ENCODE measurements at places on chromosomes 4 and X. TPM values are rescaled to one million over a fixed set of nuclear protein-coding genes. Genes with fewer than 3 reads are reported as not detected.

- peak; percentile 51 for DNase-seq
Measured at GRCh38 chr4:6372649-6373525, 99.5 kb downstream of the PPP2R2C start.

Gene CACNA1F
- total RNA-seq = under 0.01 TPM

- no peak for DNase-seq
Measured at GRCh38 chr4:10729366-10729765, 44.8 kb upstream of the CLNK start.

- DNase-seq = no peak
Measured at GRCh38 chr4:52999626-53000025, 137.5 kb downstream of the RASL11B start.

GRCh38 chr4:90960433-90960832, 833.2 kb downstream of the CCSER1 start:
- DNase-seq = no peak

Gene RPA4
- total RNA-seq = 0.82 TPM

GRCh38 chrX:77003956-77004355, 443.2 kb upstream of the FGF16 start:
- DNase-seq = no peak

Gene SLC25A6
- total RNA-seq = 139 TPM

DNA sequence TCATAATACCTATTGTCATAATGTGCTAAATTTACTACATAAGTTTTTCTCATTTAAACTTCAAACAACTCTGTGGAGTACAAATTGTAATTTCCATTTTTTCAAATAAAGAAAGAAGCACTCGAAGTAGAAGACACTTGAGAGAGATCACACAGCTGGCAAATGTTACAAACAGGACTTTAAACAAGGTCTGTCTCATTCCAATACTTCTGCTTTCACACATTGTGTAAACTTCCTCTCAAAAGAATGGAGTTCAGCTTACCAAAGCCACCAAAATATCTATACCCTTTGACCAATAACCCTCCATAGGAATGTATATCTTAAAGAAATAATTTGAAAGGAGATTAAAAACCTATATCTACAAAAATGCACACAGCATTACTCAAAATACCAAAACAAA, 88.3 kb downstream of the OPHN1 start:
- DNase-seq = no peak

Gene LEF1
- 6.1 TPM for total RNA-seq

Gene MTMR8
- 4.5 TPM for total RNA-seq

DNA sequence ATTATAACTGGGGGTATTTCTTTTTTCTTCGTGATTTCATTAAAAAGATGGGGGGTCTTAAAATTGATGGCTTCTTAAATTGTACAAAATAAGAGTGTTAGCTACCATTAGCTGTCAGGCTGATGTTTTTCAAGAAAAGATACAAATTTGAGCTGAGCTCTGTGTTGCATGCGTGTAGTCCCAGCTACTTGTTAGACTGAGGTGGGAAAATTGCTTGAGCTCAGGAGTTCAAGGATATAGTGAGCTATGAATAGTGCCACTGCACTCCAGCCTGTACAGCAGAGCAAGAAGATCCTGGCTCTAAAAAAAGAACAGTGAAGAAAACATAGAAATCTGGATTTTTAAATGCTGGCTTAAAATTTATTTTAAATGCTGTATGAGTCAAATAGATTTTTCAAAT, 13.0 kb downstream of the USO1 start:
- no peak for DNase-seq

Gene TRMT10A
- 5.3 TPM for total RNA-seq

DNA sequence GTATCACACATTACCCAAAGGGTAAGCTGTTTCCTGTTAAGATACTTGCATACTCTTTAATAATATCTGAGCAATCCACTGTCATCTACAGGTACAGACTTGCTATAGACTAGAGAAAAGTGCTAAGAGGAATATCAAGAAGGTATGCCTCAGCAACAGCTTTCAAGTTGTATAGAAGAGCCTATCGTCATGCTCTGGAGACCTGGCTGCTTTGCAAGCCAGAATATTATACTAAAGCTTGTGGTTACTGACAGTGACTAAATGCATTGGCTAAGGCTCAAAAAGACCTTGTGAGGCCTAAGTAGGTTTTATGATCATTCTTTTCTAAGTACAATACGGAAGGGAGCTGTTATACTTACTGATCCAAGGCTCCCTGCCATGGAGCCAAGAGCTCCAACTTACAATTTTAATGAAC, 11.3 kb downstream of the LAMP2 start:
- no peak for DNase-seq

DNA sequence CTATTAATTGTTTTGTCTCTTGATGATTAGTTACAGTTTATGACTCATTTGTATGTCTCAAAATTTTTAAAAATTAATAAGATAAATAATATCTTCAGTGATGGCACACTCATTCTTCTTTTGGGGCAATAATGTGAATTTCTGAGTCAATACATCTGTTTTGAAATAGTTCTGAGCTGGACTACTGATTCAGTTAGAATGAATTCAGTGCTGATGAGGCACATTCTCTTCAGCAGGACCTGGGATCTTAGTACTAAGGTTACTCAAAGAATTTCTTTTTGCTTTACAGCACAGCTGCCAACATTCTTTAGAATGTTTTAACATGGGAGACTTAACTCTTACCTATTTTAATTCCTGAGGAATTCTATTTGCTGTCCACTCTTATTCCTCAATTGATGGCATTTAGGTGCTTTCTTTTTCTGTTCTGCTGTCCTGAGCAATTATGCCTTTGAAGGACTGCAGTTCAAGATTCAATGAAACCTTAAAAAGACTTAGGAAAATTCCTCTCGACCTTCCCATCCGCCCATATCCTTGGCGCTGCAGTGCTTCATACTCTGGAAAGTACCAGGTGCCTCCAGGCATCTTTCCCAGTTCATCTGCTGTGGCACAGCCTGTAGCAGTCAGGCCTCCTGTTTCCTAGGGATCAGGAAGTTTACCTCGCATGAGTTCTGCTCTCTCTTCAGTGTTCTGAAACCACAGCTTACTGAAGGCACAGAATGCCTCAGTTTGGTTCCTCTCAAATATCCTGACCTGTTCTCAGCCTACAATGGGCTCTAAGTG, 213.7 kb downstream of the FSTL5 start:
- DNase-seq = no peak

DNA sequence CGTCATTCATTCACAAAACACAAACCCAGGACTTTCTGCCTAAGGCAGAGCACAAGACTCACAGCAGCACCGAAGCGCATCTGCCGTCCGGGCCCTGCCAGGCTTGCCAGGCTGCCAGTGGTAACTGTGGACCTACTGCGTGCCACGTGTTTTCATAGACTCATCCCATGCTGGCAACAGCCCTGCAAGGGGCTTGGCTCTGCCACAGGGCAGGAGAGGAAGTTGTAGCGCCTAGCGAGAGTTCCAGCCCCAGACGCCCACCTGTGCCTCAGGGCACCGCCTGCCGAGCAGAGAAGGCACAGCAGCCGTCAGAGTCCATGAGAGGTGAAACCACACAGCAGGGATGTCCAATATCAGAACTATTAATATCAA, 18.9 kb upstream of the MRFAP1 start:
- no peak for DNase-seq

GRCh38 chr4:185481401-185481800, 9.9 kb upstream of the CCDC110 start:
- DNase-seq = no peak

Gene LNX1
- total RNA-seq = 67.7 TPM

DNA sequence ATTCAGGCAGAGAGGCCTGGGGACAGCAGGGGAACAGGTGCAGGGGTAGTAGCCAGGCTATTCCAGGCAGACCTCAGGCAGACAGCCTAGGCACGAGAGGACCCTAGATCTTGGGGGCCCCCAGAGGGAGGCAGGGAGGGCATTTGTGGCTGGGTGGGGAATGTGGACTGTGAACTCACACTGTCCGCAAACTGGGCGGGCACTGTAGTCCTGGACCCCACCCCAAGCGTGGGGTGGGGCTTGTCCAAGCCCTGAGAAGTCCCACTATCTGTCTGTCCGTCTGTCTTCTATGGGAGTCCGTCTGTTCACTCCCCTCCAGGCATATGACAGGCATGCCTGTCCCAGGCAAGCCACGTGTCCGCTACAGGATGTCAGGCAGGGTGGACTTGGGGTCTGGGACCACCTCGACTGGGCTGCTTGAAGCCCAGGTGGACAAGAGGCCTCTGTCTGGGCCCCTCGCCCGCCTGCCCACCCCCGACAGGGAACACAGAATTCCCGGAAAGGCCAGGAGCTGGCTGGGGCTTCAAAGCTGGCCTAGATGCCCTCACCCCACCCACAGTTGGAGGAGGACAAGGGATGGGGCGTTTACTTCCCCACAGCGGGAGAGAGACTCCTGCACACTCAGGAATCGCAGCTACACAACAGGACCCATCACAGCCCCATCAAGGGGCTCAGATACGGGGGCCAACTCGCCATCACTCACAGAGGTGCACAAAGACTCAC, at the start of gene SLC38A5:
SLC38A5 (minus strand) TSS at position 151 of the 723 bp plus-strand sequence. CDS start 2,336 bp downstream, outside the sequence.
- no peak for DNase-seq

GRCh38 chr4:108611365-108611764, 9.0 kb upstream of the RPL34 start:
- no peak for DNase-seq

GRCh38 chr4:168731006-168731636, 234.3 kb downstream of the PALLD start:
- DNase-seq = no peak

DNA sequence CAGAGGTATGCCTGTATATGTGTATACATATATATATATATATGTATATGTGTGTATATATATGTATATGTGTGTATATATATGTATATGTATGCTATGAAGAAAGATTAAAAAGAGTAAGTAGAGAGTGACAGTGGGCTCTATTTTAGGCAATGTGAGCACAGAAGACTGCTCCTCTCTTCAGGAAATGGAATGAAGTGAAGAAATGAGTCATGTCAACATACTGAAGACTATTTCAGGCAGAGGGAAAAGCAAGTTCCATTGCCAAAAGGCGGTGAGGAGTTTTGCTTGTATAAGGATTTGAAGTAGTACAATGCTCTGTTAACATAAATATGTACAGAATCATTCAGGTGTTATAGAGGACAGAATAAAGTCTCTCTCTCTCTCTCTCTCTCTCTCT, 773.2 kb upstream of the FTHL17 start:
- no peak for DNase-seq

Gene CFAP47
- total RNA-seq = 5.3 TPM

GRCh38 chr4:145935253-145936141, 3.1 kb downstream of the ZNF827 start:
- peak; percentile 41 for DNase-seq

Gene ACOT9
- total RNA-seq = 22.0 TPM

- no peak for DNase-seq
Measured at GRCh38 chr4:3514806-3515501, 17.3 kb downstream of the LRPAP1 start.

DNA sequence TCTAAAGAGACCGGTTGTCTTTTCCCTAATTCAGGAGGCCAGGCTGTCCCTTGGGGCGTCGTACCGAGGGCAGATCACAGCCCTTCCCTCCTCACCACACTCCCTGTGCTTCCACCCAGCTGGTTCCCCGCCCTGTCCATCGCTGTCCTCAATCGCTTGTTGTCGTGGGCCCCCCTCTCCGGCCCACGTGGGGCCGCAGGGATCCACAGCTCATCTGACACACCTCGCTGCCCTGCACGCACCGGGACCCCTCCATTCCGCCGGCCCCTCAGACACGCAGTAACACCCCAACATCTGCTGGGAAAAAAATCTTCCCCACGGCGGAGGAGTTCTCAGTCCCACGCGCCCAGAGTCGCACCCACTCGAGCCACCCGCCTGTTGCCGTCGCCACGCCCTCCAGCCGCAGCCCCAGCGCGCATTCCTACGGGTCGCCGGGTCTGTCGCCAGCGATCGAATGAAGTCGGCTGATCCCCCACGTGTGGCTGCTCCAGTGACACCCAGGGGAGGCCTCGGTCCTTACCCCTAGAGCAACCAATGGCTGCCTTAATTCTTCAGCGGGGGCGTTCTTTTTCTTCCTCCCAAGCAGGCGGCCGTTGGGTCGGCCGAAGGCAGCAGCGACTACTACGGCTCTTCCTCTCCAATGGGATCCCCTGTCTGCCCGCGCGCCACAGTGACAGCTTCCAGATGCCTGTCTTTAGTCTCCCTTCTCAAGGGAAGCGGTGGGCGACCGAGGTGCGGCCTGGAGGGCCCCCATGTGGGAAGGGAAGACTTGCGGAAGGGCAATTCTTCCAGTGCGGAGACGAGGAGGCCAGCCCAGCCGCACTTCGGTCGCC, 893 bp upstream of the SEPTIN11 start:
- DNase-seq = peak; percentile 76

Gene FAM9C
- 0.41 TPM for total RNA-seq

GRCh38 chr4:23165669-23166068, 472.9 kb downstream of the GBA3 start:
- DNase-seq = no peak

GRCh38 chrX:27336466-27337091, 126.6 kb downstream of the PPP4R3C start:
- DNase-seq = no peak

Gene UGT2B10
- not detected for total RNA-seq

DNA sequence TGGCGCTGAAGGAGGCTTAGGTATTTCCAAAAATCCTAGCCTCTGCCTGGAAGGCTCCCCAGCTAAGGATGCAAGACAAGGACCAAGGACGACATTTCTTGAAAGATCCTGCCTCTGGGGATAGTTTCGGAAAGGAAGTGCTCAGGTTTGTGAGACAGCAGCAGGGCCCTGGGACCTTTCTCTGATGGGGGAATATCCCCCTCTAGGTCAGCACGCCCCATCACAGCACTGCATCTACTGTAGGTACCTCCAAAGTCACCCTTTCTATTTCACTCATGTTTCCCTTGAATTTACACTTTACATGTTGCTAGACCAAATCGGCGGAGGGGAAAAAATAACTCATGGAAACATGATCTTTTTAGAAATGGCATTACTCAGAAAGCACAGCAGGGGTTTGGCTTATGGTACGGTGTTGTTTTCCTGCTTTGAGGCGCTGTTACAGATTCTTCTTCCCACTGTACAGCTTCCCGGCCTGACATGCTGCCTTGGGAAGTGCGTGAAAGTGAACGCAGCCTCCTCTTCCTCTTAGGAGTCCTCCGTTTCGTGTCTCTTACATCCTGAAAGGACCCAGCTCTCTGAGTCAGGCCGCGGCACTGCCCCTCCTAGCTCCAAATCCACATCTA, 77.2 kb upstream of the DHRSX start:
- no peak for DNase-seq

Gene PPP2R3B
- 17.1 TPM for total RNA-seq

Gene GLRA3
- 6.1 TPM for total RNA-seq

Gene NUDT10
- 49.3 TPM for total RNA-seq

DNA sequence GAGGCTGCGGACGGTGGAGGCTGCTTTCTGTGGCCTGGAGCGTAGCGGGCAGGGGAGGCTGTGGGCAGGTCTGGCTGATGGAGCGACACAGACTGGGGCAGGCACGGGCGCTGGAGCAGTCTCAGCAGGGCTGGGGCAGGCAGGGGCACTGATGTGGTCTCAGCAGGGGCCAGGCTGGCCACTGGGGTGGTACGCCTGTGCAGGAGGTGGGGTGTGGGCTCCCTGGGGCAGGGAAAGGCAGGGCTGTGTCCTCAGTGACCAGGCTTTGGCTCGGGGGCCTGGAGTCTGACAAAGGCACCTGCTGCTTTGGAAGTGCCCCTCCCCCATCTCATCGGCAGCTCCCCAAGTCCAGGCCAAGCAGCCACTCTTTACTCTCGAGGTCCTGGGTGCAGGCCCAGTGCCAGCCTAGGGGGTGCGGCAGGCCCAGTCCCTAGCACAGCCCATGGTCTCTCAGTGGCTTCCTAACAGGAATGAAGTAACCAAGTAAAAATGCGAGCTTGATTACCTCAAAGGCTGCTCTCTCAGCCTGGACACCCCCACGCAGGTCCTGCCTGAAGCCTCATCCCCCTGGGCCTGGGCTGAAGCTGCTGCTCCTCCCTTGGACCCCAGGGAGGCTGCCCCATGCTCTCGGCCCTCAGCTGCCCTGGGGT, 55.5 kb downstream of the ADRA2C start:
- no peak for DNase-seq
